DND-41 (cell line): ENCODE measurements at places on chromosomes 16 and 17.

GRCh38 chr16:11410376-11411058 lies 65.3 kb downstream of the RMI2 start:
- DNase-seq, result no peak

GRCh38 chr17:70407506-70407905 lies 238.2 kb downstream of the KCNJ2 start:
- DNase-seq, result no peak

GRCh38 chr17:2101448-2102257 lies 46.8 kb downstream of the HIC1 start:
- peak; percentile 32 for DNase-seq

DNA sequence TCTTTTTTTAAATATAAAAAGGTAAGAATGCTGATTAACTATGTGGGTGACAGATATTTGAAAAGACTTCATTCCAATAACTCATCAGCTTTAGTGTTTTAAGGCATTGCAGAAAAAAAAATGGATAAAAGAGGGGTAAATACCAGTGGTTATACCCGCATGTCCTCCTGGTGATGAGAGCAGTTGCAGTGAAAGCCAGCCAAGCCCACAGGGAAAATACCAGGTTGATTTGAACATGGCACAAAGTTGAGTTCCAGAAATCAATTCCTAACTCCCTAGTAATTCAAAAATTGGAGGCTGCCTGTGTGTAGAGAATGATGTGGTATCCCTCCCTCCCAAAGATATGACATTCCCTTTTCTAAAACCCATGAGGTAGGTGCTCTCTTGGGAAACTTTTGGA lies 453.2 kb upstream of the SOX9 start:
- no peak for DNase-seq

DNA sequence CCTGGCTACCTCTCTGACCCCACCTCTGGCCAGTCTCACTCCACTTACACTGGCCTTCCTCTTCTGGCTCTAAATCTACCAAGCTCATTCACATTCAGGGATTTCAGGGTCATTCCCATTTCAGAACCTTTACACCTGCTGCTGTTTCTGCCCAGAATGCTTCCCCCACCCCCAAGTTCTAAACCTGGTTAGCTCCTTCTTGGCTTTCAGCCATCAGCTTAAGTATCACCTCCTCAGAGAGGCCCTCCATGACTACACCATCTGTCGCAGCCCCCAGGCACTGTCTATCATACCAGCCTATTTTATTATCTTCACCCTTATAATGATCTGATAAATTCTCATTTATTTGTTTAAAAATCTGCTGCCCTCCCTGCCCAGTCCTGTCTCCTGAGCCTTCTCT lies 23.3 kb upstream of the NGFR start:
- no peak for DNase-seq

GRCh38 chr16:1691276-1691675 lies 13.2 kb downstream of the JPT2 start:
- no peak for DNase-seq

DNA sequence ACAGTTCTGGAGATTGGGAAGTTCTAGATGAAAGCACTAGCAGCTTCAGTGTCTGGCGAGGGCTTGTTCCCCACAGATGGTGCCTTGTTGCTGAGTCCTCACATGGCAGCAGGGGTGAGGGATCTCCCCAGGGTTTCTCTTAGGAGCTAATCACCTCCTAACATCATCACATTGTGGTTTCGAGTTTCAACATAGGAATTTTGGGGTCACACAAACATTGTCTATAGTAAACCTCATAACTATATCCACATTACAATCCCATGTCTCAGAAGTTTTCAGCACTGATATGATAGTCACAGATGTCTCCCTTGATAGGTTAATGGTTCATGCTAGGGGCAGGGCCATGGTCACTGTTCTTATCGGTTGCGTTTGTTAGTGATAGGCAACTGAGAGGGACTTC lies 13.8 kb downstream of the CLUAP1 start:
- DNase-seq, result no peak

DNA sequence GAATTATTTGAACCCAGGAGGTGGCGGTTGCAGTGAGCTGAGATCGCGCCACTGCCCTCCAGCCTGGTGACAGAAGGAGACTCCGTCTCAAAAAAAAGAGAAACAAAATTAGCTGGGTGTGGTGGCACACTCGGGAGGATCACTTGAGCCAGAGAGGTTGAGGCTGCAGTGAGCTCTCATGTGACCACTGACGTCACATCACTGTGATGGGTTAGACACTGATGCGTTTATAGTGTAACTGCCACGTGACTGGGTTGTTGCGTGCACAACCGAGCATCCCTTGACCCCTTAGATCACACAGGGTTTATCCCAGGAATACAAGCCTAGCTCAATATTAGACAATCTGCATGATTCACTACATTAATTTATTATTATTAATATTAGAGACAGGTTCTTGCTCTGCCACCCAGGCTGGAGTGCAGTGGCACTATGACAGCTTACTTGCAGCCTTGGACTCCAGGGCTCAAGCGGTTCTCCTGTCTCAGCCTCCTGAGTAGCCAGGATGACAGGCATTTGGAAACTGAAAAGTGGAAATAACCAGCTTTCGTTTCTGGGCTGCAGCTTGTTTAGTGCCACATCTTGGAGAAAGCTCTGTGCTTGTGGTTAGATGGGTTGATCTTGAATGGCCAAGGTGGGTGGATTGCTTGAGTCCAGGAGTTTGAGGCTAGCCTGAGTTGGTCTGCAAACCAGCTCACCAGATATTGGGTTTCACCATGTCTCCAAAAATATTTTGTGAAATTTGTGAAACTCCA lies 26.4 kb upstream of the ABR start:
- DNase-seq, result no peak

DNA sequence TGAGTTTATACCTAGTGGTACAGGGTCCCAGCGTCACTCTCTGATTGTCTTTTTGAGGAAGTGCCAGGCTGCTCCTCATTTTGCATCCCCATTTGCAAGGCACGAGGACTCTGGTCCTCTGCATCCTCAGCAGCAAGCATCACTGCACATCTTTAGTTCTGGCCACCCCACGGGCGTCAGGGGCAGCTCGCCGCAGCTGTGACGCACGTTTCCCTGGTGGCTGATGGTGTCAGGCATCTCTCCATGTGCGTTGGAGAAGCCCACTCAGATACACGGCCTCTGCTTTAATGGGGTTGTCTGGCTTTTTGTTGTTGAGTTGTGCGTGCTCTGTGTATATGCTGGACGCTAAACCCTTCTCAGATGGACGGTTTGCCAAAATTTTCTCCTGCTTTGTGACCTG lies 45.2 kb upstream of the ZNF469 start:
- no peak for DNase-seq

- DNase-seq, result no peak
Observed at GRCh38 chr16:53611179-53611696, 92.4 kb downstream of the RPGRIP1L start.
